Ascending aorta (tissue), 2 donors: ENCODE measurements at places on chromosomes 4 and X.

GRCh38 chr4:12173496-12173895 is 744.8 kb upstream of the HS3ST1 start:
- DNase-seq, result no peak

GRCh38 chr4:80878218-80878617 is 152.3 kb upstream of the BMP3 start:
- DNase-seq, result no peak

GRCh38 chrX:14398725-14399124 is 130.6 kb upstream of the GLRA2 start:
- DNase-seq, result no peak

- no peak for DNase-seq
Measured at GRCh38 chr4:22385611-22386011, 130.3 kb downstream of the ADGRA3 start.

DNA sequence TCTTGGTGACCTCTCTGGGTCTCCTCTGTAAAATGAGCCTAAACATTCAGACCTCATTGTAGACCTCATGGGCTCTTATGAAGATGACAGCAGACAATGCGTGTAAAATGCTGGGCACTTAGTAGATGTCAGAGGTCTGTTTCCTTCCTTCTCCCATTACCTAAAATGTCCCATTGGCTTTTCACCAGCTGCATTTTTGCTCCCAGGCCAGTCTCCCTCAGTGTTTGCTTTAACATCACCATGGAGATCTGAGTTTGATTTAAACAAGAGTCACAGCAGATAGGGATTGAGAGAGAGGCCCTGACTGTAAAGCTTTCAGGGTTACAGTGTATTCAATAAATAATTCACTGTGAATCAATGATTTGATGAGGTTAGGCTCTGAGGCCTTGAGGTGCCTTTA is 24.3 kb downstream of the PSAPL1 start:
- DNase-seq, result no peak

GRCh38 chr4:133711817-133712216 is 489.8 kb downstream of the PABPC4L start:
- DNase-seq, result no peak

GRCh38 chr4:102779204-102779603 is 18.4 kb upstream of the MANBA start:
- DNase-seq, result no peak

GRCh38 chrX:105820247-105820646 is 2.1 kb upstream of the NRK start:
- DNase-seq, result no peak

GRCh38 chrX:134682081-134682480 is 23.8 kb upstream of the PLAC1 start:
- no peak for DNase-seq

GRCh38 chrX:19372547-19373331 is 29.0 kb downstream of the PDHA1 start:
- DNase-seq, result no peak

- no peak for DNase-seq
Measured at GRCh38 chrX:68193234-68193633, 240.1 kb downstream of the OPHN1 start.

GRCh38 chr4:108651014-108651791 is 804 bp downstream of the OSTC start:
- DNase-seq, result no peak

DNA sequence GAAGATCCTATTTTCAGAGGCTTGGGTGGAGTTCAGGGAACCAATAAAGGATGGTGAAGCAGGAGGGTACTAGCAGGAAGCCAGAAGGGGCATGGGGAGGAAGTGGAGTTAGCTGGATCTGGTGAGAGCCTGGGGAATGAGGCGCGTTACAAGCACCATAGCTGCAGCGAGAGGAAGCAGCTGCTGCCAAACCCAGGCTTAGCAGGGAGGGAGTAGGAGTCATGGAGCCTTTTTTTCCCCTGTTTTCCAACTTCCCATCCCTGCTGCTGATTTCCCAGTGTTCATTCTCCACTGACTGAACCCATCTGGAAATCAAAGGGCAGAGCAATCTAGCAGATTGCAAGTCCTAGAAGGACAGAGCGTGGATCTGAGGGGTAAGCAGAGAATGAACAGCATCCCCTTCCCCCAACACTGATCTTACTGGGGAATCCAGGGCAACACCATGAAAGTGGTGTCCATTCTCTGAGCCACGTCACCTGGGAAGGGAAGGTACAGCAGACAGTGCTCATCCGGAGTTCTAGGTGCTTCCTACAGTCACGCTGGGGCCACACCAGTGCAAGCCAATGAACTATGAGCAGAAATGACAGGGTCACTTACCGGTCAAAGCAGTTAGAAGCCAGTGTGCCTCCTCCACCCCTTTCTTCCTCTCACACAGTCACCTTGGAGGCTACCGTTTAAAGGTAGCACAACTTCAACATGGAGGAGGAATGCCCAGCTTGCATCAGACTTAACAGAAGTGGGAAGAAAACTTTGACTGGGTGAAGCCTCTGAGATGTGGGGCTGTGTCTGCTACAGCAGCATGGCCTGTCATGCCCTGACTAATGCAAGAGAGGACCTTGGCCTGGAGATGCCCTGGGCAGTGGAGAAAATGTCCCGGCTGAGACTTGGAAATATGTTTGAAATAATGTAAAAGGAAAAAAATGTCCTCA is 36.7 kb downstream of the SMIM20 start:
- no peak for DNase-seq

DNA sequence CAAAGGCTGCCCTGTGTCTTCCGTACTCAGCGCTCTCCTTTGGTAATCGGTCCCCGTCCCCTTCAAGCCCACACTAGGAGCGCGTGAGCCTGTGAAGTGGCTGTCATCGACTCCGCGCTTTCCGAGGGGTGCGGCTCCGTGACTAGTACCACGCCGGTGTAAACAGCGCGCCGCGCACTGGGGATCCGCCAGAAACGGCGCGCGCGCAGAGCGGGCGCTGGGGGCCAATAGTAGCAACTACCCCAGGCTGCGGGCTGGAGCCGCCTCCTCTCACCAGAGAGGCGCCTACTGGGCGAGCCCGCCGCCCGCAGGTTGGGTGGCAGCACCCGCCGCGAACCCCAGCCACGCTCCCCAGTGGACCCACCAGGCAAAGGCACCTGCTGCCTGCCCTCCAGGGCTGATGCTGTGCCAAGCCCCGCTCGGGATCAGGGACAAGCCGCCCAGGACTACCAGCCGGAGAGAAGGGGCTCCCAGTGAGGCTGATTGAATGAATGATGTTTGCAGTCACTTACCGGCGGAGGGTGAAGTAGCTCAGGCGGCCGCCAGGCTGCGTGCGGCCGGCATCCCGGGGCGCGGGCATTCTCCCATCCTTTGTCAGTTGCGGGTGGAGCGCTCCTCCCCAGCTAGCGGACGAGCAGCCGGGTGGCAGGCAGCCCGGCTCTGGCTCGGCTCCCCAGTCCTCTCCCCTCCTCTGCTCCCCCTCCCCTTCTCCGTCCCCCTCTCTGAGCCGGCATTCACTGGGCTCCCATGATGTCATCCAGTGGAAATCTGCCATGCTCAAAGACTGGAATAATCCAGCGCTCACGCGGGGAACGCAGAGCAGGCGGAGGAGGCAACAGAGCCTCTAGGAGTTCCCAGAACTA is 370.3 kb upstream of the SMIM31 start:
- DNase-seq, result peak; percentile 59

DNA sequence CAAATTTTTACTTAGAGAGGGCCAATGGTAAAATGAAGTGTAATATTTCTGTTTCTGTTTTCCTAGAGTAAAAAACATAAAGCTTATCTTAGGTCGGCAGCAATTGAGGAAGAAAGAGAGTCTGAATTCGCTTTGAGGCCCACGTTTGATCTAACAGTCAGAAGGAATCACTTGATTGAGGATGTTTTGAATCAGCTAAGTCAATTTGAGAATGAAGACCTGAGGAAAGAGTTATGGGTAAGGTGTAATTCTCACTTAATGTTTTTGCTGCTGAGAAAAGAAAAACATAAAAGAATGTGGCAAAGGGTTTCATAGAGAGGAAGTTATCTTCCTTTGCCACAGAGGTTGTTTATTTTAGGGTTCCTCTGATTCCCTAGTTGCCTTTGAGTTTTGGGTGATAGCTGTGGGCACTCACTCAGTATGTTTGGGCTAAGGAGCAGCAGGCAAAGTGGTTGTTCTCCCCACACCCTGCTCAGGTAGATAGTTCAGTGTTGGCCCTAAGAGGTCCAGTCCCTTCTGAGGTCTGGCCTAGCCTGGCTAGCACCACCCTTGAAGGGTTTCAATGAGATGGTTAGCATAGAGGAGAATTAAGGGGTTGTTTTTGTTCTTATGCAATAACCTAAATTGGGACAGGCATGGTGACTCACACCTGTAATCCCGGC is 32.3 kb downstream of the HERC5 start:
- DNase-seq, result no peak

GRCh38 chr4:8725071-8725841 is 132.7 kb downstream of the CPZ start:
- peak; percentile 40 for DNase-seq

- no peak for DNase-seq
Measured at GRCh38 chr4:69518538-69519198, 23.0 kb upstream of the UGT2B4 start.

- no peak for DNase-seq
Measured at GRCh38 chr4:69999420-69999819, 3.7 kb downstream of the STATH start.
